Epithelial cell of alveolus of lung (primary cell): ENCODE measurements at places on chromosomes 11 and 22. TPM values are rescaled to one million over a fixed set of nuclear protein-coding genes. Genes with fewer than 3 reads are reported as not detected.

Gene CFL1
- 940 and 1,907 TPM in 2 replicates for total RNA-seq

Gene ZNF280B
- 0.72 and 1.8 TPM in 2 replicates for total RNA-seq

Gene KDM4E
- total RNA-seq: not detected in 2 replicates

Gene IL17REL
- total RNA-seq: not detected in 2 replicates

Gene SULT4A1
- 0.64 TPM in 1 of 2 replicates, not detected in the other for total RNA-seq

Gene OR2AG1
- total RNA-seq: not detected in 2 replicates

Gene CYTH4
- 0.39 TPM in 1 of 2 replicates, not detected in the other for total RNA-seq

Gene C11orf42
- total RNA-seq: not detected in 2 replicates

Gene POGLUT3
- 40.9 and 43.6 TPM in 2 replicates for total RNA-seq

Gene SIDT2
- 11.1 and 29.7 TPM in 2 replicates for total RNA-seq

Gene MS4A18
- not detected in 2 replicates for total RNA-seq

Gene OR2AT4
- total RNA-seq: not detected in 2 replicates

Gene SEC14L6
- not detected in 2 replicates for total RNA-seq

Gene LIF
- 12.9 and 52.8 TPM in 2 replicates for total RNA-seq

Gene GRIA4
- total RNA-seq: 7.6 and 26.6 TPM in 2 replicates

Gene BARX2
- not detected in 2 replicates for total RNA-seq

Gene MRGPRX3
- total RNA-seq: not detected in 2 replicates

Gene UBQLN3
- under 0.01 and 0.08 TPM in 2 replicates for total RNA-seq

Gene KIRREL3
- total RNA-seq: not detected in 2 replicates

Gene C11orf86
- total RNA-seq: 0.40 TPM in 1 of 2 replicates, not detected in the other

Gene RAG2
- not detected in 2 replicates for total RNA-seq

Gene CBLIF
- not detected in 2 replicates for total RNA-seq

Gene MCAM
- total RNA-seq: 216 and 225 TPM in 2 replicates

Gene FXYD6
- total RNA-seq: 17.4 and 21.6 TPM in 2 replicates

Gene TBX1
- total RNA-seq: 0.24 and 0.65 TPM in 2 replicates

Gene RAB39A
- not detected in 2 replicates for total RNA-seq

Gene DDX17
- total RNA-seq: 213 and 320 TPM in 2 replicates

Gene CRYBB3
- not detected in 2 replicates for total RNA-seq
